ENCODE measurements at places on chromosomes 3 and 15.

DNA sequence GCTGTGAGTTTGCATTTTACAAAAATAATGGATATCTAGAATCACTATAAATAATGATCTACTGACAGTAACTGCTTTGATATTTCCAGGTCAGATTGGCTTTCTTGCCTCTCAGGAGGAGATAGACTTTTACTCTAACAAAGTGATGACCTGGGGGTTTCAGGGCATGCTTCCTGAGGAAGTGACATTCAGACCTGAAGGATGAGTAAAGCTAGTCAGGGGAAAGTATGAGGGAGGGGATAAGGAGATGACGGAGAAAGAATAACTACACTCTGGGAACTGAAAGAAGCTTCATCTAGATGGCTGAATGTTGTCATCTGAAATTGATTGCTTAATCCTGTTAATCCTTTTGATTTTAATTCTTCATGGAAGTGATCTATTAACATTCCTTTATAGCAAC lies 32.2 kb downstream of the ARMC8 start:
- no peak for DNase-seq

- DNase-seq, result no peak
These were observed 835 bp upstream of the TTLL3 start for GRCh38 chr3:9809239-9809614.

- DNase-seq, result no peak
These were observed 369.6 kb upstream of the RGMA start for GRCh38 chr15:93458597-93458996.

- DNase-seq, result no peak
These were observed 52.3 kb downstream of the NCEH1 start for GRCh38 chr3:172658344-172659245.

GRCh38 chr3:1677576-1678156 lies 421.0 kb upstream of the CNTN4 start:
- DNase-seq, result no peak

Measured in stimulated activated CD8-positive, alpha-beta memory T cell treated with anti-CD3 and anti-CD28 coated beads, Interleukin-2, amount 100 ng/mL, for 1 hour (primary cell).